Coronary artery (tissue), 2 donors: ENCODE measurements at places on chromosomes 3 and 15.

DNA sequence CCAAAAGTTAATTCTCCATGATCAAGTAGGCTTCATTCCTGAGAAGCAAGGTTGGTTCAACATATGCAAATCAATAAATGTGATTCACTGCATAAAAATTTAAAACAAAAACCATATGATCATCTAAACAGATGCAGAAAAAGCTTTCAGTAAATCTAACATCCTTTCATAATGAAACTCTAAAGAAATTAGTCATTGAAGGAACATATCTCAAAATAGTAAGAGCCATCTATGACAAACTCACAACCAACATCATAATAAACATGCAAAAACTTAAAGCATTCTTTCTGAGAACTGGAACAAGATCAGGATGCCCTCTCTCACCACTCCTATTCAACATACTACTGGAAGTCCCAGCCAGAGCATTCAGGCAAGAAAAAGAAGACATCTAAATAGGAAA lies 254.1 kb downstream of the AGBL1 start:
- DNase-seq: no peak

DNA sequence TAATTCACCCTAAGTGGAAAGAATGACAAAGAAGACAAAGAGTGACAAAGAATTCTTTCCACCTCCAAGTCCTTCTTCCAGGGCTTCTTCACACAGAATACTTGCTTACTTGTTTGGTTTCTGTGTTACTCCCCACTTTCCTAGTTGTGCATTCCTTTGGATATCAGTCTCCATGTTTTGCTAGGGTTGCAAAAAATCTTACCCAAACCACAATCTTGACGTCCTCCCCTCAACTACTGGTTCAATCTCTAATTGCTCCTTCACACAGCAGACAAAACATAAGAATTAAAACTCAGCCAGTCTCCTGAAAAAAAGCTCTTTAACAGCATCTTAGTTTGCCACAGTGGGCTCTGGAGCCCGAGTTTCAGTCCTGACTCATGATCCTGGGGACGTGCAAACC lies 297.6 kb upstream of the CHRNA7 start:
- no peak for DNase-seq

- no peak for DNase-seq
Observed at GRCh38 chr3:107250221-107250620, 127.0 kb upstream of the CCDC54 start.

DNA sequence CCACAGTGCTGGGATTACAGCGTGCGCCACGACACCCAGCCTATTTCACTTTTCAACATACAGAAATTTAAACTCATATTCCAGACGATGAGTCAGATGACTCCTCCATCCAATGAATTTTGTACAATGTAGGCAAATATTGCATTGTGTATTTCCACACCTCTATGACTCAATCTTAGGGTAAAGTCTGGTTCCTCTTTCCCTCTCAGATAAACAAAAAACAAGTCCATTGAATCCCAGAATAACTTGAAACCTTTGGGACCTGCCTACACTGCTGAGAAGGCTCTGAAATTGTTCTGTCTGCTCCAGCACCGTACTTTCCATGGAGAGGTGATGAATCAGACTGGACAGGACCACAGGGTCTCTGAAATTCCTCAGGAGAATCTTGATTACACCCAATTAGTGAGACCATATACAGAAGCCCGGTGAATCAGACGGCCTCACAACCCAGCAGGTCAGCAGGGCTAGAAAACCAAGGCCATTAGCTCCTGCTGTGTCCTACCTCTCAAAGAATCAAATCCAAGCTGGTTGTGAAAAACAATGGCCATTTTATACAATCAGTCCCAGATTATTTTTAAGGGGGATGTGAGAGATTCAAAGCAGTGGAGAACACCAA lies 112.6 kb downstream of the ERC2 start:
- no peak for DNase-seq

DNA sequence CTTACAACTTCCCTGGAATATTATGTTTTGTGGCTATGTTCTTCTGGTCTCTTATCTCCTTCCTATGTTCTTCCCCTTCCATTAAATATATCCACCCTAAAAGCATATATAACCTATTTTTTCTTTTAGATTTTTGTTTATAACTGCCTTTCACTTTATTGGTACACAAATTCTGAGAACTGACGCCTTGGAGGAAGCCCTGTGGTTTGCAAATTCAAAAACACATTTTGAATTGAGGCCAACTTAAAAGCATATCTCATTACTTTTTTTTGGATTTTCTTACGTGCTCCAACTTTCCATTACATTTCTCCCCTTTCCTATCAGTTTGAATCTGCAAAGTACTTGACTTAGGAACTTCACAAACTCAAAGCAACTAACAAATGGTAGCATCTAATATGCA lies 15.3 kb upstream of the COLQ start:
- DNase-seq: no peak

- DNase-seq: no peak
Observed at GRCh38 chr15:26376243-26376642, 396.6 kb downstream of the GABRB3 start.

GRCh38 chr15:92949604-92950249 lies 49.6 kb downstream of the CHD2 start:
- no peak for DNase-seq

- DNase-seq: no peak
Observed at GRCh38 chr3:37913522-37913921, 51.8 kb downstream of the CTDSPL start.

DNA sequence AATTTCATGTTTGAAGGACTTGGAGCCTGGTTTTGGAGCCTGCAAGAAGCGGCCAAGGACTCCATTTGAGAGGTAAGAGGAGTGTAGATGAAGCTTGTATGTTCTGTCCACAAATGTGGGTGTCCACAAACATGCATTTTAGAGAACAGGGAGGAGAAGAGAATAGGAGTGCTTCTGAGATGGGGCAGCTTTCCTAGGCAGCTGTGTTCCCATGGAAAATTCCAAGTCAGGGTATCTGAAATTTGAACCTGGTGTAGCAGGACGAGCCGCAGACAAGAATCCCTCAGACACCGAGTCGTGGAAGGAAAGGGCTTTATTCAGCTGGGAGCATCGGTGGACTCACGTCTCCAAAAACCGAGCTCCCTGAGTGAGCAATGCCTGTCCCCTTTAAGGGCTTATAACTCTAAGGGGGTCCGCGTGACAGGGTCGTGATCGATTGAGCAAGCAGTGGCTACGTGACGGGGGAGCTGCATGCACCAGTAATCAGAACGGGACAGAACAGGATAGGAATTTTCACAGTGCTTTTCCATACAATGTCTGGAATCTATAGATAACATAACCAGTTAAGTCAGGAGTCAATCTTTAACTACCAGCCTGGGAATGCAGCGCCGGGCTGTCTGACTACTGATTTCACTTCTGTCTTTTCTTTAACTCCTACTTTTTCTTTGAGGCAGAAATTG lies 71.4 kb upstream of the WDR72 start:
- DNase-seq: no peak

DNA sequence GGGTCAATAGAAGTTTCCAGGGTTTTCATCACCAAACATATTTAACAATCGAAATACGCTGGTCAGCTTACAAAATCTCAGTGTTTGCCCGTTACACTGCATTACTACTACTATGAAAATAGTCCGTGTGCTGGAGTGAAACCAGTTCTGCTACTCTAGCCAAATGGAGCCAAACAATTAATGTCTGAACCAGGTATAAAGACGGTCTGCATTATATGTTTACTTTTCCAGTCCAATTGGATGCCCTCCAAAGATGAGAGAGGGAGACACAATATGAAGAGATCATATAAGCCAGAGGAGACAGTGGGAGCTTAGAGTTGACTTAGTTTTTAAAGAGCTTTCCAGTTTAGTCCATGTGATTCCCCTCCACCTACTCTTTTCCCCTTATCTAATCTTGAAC lies 6.3 kb upstream of the DUT start:
- no peak for DNase-seq

- DNase-seq: no peak
Observed at GRCh38 chr3:131568460-131568859, 65.7 kb upstream of the MRPL3 start.

- no peak for DNase-seq
Observed at GRCh38 chr3:152430223-152431002, 161.7 kb downstream of the MBNL1 start.

GRCh38 chr3:143172062-143172794 lies 52.7 kb downstream of the CHST2 start:
- no peak for DNase-seq

DNA sequence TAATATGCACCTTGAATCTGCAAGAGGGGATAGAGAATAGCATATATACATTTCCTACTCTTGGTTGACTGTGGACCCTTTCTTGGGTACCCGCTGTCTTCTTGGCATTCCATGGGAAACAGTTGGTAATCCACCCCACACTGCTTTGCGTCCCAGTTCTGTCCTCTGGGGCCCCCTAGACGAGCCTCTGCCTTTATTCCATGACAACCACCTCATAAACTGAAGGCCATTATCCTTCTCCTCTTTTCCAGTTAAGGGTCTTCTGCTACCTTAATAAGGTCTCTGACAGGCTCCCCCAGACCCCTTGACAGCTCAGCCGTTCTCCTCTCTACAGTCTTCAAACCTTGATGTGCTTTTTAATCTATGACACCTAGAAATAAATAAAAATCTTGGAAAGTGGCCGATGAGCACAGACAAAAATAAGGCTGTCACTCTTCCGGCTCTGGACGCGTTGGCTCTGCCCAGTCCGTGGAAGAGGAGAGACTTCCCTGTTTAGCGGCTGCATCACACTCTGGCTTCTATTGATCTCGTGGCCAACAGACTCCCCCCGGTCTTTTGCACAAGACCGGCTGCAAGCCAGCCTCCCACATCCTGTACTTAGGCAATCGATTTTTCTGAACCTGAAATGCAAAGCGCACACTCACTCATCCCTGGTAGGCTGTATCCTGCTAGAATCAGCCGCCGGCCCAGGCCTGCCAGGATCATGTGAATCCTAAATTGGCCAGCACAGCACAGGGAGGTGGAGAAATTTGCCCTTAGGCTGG lies 251.0 kb upstream of the TLE3 start:
- peak; percentile 70 for DNase-seq

DNA sequence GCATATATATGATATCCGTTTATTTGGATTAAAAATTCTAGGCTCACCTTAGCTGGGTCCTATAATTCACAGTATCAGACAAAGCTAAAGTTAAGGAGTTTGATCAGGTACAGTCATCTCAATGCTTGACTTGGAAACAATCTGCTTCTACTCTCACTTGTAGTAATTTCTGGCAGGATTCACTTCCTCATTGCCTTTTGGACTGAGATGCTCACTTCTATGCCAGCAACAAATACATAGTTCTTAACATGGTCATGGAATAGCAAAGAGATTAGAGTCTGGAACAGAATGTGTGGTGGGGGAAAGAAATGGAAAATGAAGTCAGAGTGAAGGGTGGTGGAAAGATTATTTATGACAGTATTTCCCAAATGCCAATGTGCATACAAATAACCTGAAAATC lies 693.6 kb downstream of the CADM2 start:
- no peak for DNase-seq

- no peak for DNase-seq
Observed at GRCh38 chr15:41285285-41285684, 47.1 kb downstream of the OIP5 start.

DNA sequence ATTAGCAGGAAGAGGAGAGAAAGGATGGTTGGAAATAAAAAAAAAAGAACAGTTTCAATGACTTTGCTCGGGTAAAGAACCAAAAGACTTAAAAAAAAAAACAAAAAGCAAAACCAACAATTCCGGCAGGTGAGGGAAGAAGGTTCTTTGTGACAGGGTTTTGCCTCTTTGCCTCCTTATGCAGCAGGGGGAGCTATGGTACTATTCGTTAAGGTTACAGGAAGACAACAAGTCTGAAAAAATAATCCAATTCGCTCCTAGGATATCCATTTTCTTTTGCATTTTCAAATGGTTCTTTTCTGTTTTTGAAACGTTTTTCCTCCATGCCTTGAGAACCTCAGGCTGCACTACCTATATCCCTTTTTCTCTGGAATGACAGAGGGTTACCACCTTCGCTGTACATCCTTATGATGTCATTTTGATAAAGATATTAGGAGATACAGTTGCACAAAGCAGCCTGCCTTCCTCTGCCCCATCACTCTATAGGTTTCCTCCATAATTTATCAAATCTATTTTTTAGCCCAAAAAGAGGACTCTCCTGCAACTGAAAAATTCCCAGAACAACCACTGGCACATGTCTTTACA lies 55.0 kb downstream of the CFAP20DC start:
- no peak for DNase-seq

GRCh38 chr3:189158034-189158433 lies 13.7 kb upstream of the TPRG1 start:
- no peak for DNase-seq

DNA sequence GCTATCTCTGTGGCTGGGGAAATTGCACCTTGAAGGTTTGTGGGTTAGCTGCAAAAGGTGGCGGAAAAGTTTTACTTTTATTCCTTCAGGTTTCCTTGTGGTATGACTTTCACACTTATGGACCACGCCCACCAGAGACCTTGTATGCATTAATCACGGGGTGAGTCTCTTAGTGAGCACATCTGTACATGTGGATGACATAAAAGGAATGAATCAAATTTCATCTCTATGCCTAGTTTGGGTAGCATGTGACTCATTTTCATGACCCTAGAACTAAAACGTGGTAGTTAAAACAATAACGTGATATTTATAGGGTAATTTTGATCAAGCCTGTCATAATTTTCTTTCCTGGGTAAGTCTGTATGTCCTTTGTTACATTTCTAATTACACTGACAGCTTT lies 141.7 kb downstream of the PDCD6IP start:
- no peak for DNase-seq

GRCh38 chr3:183822631-183823030 lies 2.7 kb downstream of the MAP6D1 start:
- no peak for DNase-seq

DNA sequence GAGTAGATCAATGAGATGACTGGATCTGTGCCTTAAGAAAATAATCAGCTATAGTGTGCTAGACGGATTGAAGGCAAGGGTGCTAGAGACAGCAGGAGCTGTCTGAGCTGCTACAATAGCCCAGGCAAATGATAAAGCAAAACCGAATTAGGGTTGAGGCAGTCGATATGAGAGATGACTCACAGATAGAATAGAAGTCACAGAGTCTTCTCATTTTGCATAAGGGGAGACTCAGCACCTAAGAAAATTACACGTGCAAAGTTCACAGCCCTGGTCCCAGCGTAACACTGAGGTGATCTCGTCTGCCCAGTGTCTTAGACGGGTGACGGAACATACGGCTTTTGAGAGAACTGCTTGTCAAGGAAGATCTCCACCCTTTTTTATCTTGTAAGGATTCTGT lies 11.6 kb downstream of the LPP start:
- DNase-seq: no peak

- DNase-seq: no peak
Observed at GRCh38 chr15:73357999-73358665, 10.6 kb downstream of the HCN4 start.

DNA sequence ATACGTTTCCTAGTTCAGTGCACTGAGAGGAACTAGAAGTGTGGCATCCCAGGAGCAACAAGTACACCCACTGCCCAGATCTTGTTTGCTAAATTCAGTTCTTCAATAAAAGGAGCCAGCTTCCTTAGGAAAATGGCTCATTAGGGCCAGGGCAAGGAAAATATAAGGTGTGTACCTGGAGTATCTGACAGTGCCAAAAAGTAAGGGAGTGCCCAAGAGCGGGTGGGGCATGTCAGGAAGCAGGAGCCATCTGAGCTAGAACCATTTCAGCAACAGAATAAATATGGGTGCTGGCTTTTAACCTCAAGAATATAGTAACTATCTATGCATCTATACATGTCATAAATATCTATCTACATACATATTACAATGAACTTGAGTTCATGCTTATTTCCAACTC lies 44.1 kb downstream of the SLC41A3 start:
- no peak for DNase-seq
